Kidney (tissue), 22 donors: ENCODE measurements at places on chromosomes 4 and X. TPM values are rescaled to one million over a fixed set of nuclear protein-coding genes. Genes with fewer than 3 reads are reported as not detected.

DNA sequence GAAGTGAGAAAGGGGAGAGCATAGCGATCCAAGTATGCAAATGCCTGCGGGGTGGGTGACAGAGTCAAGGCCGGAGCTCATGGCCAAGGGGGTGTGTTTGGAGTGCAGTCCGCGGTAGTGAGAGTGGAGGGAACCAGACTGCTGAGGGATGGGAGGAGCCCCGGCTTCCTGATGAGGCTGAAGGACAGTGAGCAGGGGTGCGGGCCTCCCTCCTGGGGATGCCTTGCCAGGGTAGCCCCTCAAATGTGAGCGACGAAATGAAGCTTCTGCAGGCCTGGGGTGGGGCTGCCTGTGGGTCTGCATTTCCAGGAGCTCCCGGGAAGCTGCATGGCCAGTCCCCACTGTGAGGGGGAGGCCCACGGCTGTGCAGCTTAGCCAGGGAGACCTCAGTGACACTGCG, 45.0 kb downstream of the PSAPL1 start:
- DNase-seq: no peak

DNA sequence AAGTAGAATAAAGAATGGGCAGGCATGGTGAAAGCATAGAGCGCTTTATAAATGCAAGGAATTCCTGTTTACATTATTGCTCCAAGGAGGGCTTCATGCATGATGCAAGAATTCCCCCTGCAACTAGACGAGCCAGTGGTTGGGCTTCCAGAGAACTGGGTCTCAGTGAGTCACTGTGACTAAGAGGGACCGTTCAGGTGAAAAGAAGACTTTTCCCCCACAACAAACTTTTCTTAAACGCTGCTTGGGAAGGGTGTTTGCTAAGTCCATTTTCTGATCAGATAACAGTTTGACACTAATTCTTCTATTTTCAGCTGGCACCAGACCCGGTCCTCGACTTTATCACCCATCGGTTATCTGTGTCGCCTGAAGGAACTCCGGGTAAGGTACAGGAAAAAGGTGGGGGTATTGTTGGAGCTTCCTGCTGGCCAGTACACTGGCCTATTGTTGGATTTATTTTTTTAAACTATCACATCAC, 40.1 kb downstream of the LDB2 start:
- no peak for DNase-seq

GRCh38 chrX:45778616-45779015, 577.9 kb upstream of the DIPK2B start:
- DNase-seq: no peak

DNA sequence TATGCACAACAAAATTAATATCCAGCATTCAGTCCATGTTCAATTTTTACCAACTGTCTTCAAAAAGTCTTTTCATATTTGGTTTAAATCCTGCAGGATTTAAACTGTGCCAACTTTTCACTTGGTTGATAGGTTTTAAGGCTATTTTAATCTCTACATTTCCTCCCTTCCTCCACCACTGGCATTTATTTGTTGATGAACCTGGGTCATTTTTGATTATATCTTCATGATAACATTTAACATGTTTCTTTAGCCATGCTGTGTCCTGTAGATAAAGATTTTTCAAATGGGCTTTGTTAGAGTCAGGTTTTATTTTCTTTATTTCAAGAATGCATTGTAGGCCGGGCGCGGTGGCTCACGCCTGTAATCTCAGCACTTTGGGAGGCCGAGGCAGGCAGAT, 216.4 kb downstream of the ARHGAP10 start:
- DNase-seq: no peak

GRCh38 chrX:151982222-151982621, 7.7 kb upstream of the GABRE start:
- no peak for DNase-seq

DNA sequence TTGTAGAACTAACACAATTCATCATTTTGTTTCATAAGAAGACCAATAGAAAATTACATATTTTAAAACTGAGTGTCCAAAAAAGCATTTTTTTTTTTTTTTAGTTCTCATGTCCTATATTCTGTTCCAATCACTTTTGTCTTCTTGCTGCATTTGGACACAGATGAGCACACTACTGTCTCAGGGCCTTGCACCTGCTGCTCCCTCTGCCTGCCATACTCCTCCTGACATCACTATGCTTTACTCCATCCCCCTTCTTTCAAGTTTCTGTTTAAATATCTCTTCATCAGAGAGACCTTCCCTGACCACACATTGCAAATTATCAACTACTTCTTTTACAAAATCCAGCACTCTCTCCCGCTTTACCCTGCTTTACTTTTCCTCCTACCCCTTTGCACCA, 230.7 kb upstream of the GK2 start:
- DNase-seq: no peak

PAGE4 gene
- polyA plus RNA-seq: not detected
